ENCODE measurements at places on chromosomes 1 and 21.

DNA sequence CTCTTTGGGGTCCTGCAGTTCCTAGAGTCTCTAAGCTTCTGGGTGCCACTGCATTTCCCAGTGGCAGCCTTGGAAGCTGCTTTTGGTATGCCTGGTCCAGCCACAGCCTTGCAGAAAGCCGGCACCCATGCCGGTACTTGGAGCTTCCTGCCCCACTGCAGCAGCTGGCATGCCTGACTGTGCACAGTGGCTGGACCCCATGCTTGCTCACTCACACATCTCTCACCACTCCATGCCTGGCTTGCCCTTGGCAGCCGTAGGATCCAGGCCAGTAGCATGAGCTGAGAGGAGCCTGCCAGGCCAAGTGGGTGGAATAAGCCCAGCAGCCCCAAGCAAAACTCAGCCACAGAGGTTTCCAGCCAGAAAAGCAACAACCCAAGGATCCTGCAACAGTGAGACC lies 20.3 kb upstream of the FNBP1L start:
- no peak for DNase-seq

DNA sequence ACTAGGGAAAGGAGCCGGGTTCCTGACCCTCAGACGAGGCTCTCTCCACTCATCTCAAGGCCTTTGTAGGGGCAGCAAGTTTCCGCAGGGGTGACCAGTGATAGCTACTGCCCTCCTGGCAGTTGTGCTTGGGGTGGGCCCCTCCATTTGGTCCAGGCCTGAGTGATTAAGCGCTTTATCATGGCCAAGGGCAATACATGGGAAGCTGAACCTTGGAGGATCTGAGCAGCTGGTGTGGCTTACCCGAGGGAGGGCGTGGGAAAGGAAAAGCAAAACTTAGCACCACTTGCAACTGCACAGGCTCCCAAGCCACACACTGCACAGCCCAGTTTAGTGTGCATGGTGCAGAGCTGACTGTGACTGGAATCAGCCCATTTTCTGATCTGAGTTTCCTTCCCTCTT lies 47.8 kb downstream of the GADD45A start:
- no peak for DNase-seq

- DNase-seq, result no peak
Observed at GRCh38 chr1:163213626-163214025, 10.9 kb upstream of the RGS5 start.

- peak; percentile 6 for DNase-seq
Observed at GRCh38 chr1:55640708-55641473, 425.7 kb upstream of the USP24 start.

Measured in activated CD8-positive, alpha-beta memory T cell treated with anti-CD3 and anti-CD28 coated beads for 4 hours (primary cell).